SJSA1 (cell line): ENCODE measurements at places on chromosomes 2 and 18.
A peak's percentile ranks its signal among the peaks of the same experiment; 100 is the strongest.

- DNase-seq, result no peak
These were observed 21.2 kb upstream of the NAB1 start for GRCh38 chr2:190627448-190628412.

DNA sequence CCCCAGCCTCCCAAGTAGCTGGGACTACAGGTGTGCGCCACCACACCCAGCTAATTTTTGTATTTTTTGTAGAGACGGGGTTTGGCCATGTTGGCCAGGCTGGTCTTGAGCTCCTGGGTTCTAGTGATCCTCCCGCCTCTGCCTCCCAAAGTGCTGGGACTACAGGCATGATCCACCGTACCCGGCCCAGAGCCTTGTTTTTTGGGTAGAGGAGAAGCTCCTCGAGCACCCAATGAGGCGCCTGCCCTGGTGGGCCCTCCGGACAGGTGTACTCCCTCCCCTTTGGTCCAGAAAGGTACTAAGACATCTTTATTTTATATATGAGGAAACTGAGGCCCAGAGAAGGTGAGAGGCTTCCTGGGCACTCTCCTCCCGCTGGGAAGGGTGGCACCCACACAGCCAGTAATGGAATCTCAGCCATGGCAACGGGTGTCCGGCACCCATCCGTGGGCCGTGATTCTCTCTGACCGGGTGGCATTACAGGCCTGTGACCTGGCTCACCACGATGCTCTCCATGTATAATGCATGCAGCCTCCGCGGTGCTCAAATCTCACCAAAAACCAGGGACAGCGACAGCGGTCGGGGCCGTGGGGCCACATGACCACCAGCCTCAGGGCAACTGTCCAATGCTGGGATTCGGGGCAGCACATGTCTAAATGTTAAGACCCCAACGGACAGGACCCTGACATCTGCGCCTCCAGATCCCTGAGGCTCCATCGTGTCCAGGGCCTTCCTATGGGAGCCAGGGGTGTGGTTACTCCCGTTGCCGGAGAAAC is 16.8 kb upstream of the KLHL30 start:
- DNase-seq, result no peak

GRCh38 chr2:232333361-232334135 is 45.0 kb upstream of the ALPP start:
- peak; percentile 47 for DNase-seq

GRCh38 chr2:167689444-167689843 is 558.0 kb downstream of the STK39 start:
- peak; percentile 2 for DNase-seq

GRCh38 chr2:173590276-173590861 is 235.7 kb downstream of the CDCA7 start:
- peak; percentile 92 for DNase-seq

DNA sequence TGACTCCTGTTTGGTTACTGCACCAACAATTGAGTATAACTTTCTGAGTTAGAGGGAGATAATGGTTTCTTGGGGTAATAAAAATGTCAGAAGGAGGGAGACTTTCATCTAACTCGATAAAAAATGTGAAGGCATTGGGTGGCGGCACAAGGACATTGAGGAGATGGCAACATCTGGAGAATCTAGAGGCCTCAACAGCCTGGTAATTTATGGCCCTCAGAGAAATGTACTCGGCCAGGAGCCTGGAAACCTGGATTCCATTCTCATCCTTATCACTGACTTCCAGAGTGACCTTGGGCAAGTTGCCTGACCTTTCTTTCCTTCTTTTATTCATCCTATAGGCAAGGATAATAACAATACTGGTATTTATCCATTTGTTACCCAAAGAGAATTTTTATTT is 173.5 kb upstream of the MEX3C start:
- no peak for DNase-seq

GRCh38 chr2:111178296-111178695 is 57.6 kb downstream of the BCL2L11 start:
- DNase-seq, result no peak

GRCh38 chr2:3222636-3223035 is 155.0 kb downstream of the EIPR1 start:
- DNase-seq, result no peak

DNA sequence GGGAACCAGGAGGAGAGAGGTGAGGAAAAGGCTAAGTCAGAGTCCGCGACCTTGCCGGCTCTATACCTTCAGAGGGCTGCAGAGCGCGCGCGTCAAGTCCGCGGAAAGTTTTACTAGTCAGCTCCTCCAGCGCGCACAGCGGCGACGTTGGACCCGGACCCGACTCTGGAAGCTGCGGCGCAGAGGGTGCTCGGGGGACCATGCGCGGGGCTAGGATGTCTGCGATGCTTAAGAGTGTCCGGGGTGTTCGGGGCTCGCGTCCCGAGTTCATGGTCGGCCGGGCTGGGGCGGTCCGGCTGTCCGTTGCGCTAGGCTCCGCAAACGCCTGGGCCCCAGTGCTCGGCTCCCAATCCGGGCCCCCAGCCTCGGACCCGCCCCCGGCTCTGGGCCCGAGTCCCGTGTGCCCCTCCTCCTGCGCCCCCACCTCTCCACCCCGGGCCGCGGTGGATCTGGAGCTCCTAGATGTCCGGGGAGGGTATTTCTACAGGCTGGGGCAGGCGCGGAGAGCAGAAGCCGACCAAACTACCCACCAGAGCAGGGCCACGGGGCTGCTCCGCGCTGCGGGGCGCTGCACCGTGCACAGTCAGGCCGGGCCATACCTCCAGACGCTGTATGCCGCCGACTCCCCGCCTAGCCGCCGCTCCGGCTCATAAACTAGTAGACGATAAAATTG is at the start of gene LBX2:
Gene LBX2 (minus strand): TSS at position 337 of the 673 bp plus-strand sequence. CDS start 66 bp downstream, at position 271.
- no peak for DNase-seq

DNA sequence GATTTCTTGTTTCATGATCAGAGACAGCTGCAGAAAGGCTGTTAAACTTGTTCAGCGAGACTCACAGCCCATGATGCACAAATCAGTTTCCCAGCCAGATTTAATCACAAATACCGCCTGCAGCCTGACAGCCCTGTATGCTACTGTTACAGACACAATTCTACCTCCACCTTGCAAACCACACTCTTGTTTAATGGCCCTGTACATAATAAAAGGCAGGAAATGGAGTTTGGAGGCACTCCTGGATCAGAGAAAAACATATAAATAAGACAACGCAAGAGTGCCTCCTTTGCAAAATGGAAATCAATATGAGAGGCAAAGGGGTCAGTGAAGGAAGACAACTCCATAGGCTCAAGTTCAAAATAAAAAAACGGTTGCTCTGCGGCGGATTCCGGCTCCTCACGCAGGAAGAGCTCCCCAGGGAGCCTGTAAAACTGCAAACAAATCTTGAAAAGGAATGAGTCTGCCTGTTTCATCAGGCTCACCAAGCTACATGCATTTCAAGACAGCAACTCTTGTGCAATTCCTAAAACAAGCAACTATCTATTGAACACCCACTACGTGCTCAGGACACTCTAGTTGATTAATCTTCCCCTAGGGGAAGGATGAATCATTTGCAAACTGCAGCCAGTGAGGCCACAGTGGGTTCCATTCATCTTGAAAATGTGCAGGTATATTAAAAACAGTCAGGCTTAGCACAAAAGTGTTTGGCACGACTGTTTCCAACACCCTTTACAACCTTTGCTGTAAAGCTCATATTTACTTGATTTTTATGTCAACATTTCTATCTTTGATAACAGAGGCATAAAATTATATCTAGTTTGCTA is 37.5 kb downstream of the TBC1D8 start:
- peak; percentile 67 for DNase-seq

- no peak for DNase-seq
These were observed 170.3 kb upstream of the SPRED2 start for GRCh38 chr2:65602603-65603235.

DNA sequence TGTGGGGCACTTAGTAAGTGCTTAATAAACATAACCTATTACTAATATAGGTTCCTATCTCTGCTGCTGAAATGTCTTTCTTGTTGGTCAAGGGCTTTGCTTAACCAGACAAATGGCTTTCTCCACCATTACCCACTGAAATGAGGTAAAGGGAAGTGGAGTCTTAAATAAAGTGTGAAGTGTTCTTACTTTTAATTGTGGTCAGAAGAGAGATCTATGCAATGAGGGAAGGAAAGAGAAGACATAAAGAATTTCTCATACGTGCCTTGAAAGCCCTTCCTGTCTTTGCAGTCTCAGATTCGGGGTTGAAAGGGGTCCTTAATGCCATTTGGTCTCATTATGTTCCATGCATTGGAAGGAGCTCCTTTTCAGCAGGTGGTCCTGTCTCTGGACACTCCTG is 6.9 kb upstream of the CXCR4 start:
- no peak for DNase-seq

DNA sequence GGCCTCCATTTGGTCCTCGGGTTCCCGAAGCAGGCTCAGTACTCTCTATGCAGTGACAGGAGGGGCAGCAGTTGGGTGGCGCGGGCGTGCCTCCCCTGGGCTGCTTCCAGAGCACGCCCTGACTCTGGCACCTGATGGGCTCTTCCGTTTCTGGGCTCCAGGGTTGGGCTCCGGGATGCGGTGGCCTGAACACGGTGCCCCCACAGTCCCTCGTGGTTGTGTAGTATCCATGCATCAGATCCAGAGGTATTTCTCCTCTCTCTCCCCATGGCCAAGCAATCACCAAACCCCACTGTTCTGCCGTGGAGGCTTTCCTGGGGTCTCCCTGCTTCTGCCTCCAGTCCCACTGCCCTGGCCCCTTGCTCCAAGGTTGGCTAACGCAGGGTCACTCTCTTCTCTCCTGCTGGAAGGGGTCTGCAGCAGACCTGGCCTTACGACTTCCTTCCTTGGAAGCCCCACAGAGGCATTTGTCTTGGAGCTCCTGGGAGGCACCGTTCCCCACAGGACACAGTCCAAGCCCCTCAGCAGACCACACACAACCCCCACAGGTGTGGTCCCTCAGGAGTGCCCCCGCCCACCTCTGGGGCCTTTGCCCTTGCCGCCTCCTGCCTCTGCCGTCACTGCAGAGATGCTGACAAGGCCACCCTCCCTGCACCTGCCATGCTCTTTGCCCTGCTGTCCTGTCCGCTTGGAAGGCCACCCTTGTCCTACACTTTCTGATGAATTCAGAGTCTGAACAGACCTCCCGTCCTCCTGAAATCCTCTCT is 136.6 kb upstream of the ASB18 start:
- no peak for DNase-seq

- DNase-seq, result no peak
These were observed 4.2 kb upstream of the IL1R1 start for GRCh38 chr2:102138331-102138730.
